ENCODE measurements at places on chromosomes 11 and 22.
A peak's percentile ranks its signal among the peaks of the same experiment; 100 is the strongest.

GRCh38 chr11:115672999-115673411 lies 168.8 kb upstream of the CADM1 start:
- DNase-seq: no peak

DNA sequence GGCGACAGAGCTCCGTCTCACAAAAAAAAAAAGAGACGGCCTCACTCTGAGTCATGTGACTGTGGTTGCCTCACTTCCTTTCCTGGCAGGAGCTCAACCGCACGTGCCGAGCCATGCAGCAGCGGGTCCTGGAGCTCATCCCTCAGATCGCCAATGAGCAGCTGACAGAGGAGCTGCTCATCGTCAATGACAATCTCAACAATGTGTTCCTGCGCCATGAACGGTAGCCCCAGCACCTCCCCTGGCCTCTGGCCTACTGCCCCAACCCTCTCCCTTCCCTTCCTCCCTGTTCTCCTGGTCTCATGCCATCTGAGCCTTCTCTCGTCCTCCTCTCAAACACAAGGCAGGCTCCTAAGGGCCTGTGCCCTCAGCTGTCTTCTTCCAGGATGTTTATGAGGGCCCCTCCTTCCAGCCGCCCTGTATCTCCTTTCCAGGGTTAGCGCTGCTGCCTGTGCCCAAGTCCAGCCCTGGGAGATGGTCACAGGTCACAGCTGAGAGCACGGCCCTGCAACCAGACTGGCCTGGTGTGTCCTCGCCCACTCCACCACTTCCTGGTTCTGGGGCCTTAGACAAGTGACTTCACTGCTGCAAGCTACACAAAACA lies 30.7 kb downstream of the TOM1 start:
- DNase-seq: peak; percentile 49

DNA sequence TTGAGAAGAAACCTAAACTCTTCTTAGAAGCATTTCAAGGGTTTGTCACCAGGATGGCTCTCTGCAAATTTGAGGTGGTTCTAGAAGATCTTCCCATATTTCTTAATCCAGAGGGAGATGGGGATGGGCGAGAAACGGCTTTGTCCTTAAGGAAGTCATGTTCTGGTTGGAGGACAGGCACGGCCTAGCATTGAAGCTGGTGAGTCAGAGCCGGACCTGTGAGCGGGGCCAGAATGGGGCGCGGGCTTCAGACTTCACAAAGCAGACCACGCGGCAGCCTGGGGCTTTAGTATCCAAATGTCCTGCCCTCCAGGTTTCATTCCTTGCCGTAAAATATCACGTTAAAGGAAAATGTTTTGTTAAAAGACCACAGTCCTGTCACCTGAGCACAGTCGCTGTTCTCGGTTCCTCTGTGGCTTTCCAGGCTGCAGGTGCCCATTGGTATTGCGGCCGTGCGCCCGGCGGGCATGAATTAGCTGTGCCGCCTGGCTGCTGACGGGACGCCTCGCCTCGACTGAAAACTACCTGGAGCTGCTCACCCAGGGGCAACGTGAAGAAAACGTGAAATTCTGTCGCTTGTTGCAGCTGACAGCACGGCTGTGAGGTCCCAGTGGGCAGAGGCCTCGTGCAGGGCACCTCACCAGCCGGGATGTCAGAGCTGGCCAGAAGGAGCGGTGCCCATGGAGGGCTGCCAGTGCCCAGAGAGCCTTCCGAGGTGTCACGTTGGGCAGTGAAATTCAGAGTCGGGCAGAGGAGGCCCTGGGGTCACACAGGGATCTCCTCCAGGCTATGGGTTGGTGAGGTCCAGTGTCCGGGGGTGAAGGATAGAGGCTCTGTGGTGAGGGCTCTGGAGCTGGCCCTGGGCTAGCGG lies 59.0 kb downstream of the LRP5 start:
- no peak for DNase-seq

DNA sequence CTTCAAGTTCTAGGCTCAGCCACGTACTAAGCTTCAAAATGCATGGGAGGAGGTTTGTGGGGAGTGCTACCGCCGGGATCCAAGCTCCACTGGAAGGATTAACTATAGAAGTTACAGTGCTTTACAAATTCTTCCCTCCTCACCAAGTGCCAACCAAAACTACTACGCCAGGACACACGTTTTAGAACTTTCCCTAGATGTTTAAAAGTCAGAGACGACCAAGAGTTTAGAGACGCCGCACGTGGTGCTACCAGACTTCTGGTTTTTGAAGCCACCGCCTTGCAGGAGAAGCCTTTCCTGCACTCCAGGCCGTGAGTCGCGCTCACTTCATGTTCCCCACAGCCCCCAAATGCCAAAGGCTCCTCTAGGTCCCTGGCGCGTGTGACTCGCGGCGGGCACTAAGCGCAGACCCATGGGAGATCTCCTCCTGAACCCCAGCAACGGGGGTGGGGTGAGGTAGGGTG lies 734 bp downstream of the SNU13 start:
- no peak for DNase-seq

Data from RWPE1 (cell line).